ENCODE measurements at places on chromosomes 12 and 14. TPM values are rescaled to one million over a fixed set of nuclear protein-coding genes. Genes with fewer than 3 reads are reported as not detected.

CLEC7A gene
- total RNA-seq: 6.1 TPM

KRT2 gene
- total RNA-seq: not detected

SMARCD1 gene
- 66.7 TPM for total RNA-seq

OTOGL gene
- not detected for total RNA-seq

ASCL1 gene
- not detected for total RNA-seq

GRIN2B gene
- not detected for total RNA-seq
